Smooth muscle cell of bladder (primary cell): ENCODE measurements at places on chromosomes 5 and 9. TPM values are rescaled to one million over a fixed set of nuclear protein-coding genes. Genes with fewer than 3 reads are reported as not detected.

The EQTN gene
- total RNA-seq: not detected in 2 replicates

The MROH2B gene
- not detected in 2 replicates for total RNA-seq

The HTR1A gene
- total RNA-seq: not detected in 2 replicates

The PCDHB16 gene
- total RNA-seq: 0.18 and 0.85 TPM in 2 replicates

The BAAT gene
- total RNA-seq: not detected in 2 replicates

The C5orf63 gene
- total RNA-seq: 1.3 and 3.7 TPM in 2 replicates
